T-helper 2 cell treated with Interferon-gamma antibody and Interleukin-4, amounts not matched to agents 5 μg/mL and 100 μg/mL, for 36 hours (primary cell): ENCODE measurements at places on chromosomes 12 and 14.

DNA sequence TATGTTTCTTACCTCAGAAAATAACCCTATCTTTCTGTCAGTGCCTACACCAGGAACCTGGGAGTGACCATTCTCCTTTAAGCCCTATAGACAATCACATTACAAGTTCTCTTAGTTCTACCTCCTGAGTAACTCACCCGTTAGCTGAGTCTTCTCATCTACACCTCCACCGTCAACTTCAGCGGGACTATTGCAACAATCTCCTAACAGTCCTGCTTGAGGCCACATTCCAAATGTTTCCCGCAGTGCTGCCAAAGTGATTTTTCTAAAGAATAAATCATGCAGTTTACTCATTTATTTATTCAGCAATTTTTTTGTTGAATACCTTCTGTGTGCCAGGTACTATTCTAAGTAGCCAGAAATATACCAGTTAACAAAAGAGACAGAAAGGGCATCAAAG, 285.0 kb upstream of the GRIP1 start:
- no peaks in the 10 kb centered on the region for H3K36me3 ChIP-seq
- peaks cover 13% of the 10 kb centered on the region for H3K27me3 ChIP-seq
- DNase-seq, result no peak
- H3K4me1 ChIP-seq, result peaks cover 7% of the 10 kb centered on the region
- H3K27ac ChIP-seq, result no peak overlapping the region

- H3K4me3 ChIP-seq, result no peak overlapping the region
- no peak for DNase-seq
- H3K27ac ChIP-seq, result no peak overlapping the region
- no peaks in the 10 kb centered on the region for H3K36me3 ChIP-seq
- H3K4me1 ChIP-seq, result no peaks in the 10 kb centered on the region
These were observed 476.4 kb downstream of the SOX5 start for GRCh38 chr12:23473071-23473470.

GRCh38 chr14:71231521-71232393, 324.5 kb downstream of the PCNX1 start:
- no peaks in the 10 kb centered on the region for H3K36me3 ChIP-seq
- H3K4me3 ChIP-seq, result no peak overlapping the region
- H3K4me1 ChIP-seq, result peaks cover 5% of the 10 kb centered on the region
- no peak overlapping the region for H3K27ac ChIP-seq
- peaks cover 6% of the 10 kb centered on the region for H3K27me3 ChIP-seq

DNA sequence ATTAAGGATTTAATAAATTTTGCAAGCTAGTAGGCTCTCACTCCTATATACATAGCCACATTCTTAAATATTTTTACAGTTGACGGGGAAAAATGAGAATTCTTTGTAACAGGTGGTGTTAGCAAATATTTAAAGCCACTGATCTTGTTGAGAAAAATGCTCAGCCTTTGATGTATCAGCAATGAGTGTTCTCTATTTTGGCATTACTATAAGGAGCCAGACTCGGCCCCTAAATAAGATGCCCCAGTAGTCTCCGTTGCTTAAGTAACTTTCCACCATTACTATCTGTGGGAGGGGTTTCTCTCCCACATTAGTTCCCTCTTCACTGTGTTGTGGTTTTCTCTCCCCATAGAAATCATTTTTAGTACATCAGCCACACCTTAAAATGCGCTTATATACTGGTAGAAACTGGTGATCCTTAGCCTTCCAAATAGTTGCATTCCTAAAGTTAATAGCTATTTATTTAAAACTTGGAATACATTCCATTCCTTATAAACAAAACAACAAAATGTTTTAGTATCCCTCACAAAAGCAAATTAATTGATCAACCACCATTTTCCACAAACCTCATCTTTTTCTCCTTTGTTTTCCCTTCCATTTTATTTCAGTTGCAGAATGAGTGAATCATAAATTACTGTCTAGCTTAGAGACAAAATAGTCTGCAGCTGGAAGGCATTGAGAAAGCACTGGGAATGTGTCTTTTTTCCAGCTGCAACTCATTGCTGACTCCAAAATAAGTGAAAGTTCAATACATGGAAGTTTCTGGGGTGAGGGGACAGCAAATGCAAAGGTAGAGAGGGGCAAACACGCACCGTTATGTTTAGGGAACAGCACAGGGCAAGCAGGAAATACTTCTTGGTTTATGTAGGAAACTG, 84.7 kb upstream of the FERMT2 start:
- peaks cover 19% of the 10 kb centered on the region for H3K4me1 ChIP-seq
- H3K36me3 ChIP-seq, result peaks cover 62% of the 10 kb centered on the region
- no peak overlapping the region for H3K27ac ChIP-seq
- H3K4me3 ChIP-seq, result no peak overlapping the region
- no peaks in the 10 kb centered on the region for H3K27me3 ChIP-seq

DNA sequence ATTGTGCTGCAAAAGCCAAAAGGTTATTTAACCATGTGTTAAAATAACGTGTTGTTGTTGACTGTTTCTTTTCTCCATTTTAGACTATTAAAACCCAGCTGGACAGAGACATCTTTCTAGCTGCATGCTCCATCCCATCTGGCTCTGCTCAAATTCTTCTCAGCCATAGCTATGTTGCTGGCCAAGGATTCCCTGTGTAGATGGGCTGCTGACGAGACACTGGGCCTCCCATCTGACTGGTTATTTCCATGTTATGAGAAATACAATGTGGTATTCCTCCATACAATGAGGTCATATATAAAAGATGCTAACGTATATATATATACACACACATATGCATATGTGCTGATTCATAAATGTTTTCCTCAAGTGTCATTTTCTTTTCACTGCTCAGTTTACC, 30.1 kb downstream of the MED13L start:
- DNase-seq, result no peak
- peaks cover 38% of the 10 kb centered on the region for H3K4me1 ChIP-seq
- no peak overlapping the region for H3K4me3 ChIP-seq
- peaks cover 17% of the 10 kb centered on the region for H3K36me3 ChIP-seq
- H3K27me3 ChIP-seq, result no peaks in the 10 kb centered on the region

GRCh38 chr14:25050269-25051150, 563 bp upstream of the STXBP6 start:
- DNase-seq, result no peak
- H3K27me3 ChIP-seq, result peaks cover 51% of the 10 kb centered on the region
- peaks cover 2% of the 10 kb centered on the region for H3K4me1 ChIP-seq
- no peak overlapping the region for H3K27ac ChIP-seq
- peak overlapping the region; percentile 55 for H3K4me3 ChIP-seq

GRCh38 chr12:11812586-11813437, 163.3 kb downstream of the ETV6 start:
- no peak for DNase-seq
- H3K36me3 ChIP-seq, result peaks cover 2% of the 10 kb centered on the region
- peak overlapping the region; percentile 73 for H3K27ac ChIP-seq

DNA sequence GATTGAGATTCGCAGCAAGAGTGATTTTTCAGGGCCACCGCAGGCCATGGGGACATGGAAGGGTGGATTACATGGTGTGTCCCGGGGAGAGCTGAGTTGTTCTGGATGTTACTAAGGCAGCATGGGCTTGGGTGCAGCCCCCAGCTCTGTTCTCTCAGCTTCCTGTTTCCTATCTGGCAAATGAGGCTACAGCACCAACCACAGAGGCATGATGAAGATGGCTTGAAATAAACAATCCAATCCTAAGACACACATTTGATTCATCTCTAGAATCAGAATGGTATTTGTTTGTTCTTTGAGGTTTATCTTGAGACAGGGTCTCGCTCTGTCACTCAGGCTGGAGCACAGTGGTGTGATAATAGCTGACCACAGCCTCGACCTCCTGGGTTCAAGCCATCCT, 21.6 kb downstream of the GLTP start:
- no peak overlapping the region for H3K27ac ChIP-seq
- DNase-seq, result no peak
- no peaks in the 10 kb centered on the region for H3K27me3 ChIP-seq
- H3K4me3 ChIP-seq, result no peak overlapping the region

DNA sequence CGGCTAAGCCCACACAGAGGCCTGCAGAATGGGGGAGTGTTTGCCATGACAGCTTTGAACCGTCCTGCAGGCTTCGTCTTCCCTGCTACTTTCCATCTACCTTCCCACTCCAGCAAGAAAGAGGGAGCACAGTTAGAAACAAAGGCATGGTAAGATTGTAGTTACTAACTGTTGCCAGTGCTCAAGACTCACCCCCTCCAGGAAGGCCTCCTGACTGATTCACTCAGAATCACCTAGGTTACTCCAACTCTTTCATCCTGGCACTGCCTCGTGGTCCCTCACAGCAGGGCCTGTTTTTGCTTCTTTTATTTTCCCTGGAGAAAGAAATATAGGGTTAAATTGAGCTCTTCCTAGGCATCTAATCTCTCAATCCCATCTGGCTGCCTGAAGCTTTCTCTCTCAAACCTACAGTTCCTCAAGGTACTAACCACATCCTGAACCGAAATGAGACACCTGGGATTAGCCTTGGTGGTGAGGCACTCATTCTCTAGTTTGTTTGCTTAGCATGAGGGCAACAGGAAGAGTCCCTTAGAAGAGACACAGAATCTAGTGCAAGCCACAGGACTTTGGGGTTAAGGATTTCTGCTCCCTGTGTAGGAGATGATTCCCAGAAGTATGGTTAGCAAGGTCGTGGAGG, 7.8 kb downstream of the GALNT6 start:
- H3K4me1 ChIP-seq, result peaks cover 34% of the 10 kb centered on the region
- H3K27ac ChIP-seq, result peak overlapping the region; percentile 0
- H3K36me3 ChIP-seq, result peaks cover 22% of the 10 kb centered on the region
- no peak for DNase-seq
- no peak overlapping the region for H3K4me3 ChIP-seq
- H3K27me3 ChIP-seq, result no peaks in the 10 kb centered on the region

DNA sequence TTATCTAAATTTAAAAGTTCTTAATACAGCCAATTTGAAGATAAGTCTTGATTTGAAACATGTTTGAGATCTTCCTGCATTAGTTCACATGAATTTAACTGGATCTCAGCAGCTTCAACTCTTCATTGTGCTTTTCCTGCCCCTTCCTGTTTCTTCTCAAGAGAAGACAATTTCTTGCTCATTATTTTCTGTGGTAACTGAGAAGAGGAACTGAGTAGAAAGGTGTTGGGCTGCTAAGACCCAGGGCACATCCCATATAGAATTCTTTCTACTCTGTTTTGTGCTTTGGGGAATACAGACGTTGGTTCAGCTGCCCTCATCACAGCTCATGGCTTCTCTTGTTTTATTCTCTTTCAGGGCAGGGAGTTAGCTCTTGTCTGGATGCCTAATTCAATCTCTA, 110.2 kb downstream of the SNAPC1 start:
- H3K4me3 ChIP-seq, result no peak overlapping the region
- peaks cover 4% of the 10 kb centered on the region for H3K4me1 ChIP-seq
- no peak overlapping the region for H3K27ac ChIP-seq
- H3K36me3 ChIP-seq, result peaks cover 6% of the 10 kb centered on the region
- DNase-seq, result no peak

GRCh38 chr12:106918746-106919145, 37.0 kb upstream of the TMEM263 start:
- H3K27ac ChIP-seq, result no peak overlapping the region
- no peak overlapping the region for H3K4me3 ChIP-seq
- peaks cover 23% of the 10 kb centered on the region for H3K27me3 ChIP-seq
- H3K4me1 ChIP-seq, result peaks cover 18% of the 10 kb centered on the region
- no peak for DNase-seq
- no peaks in the 10 kb centered on the region for H3K36me3 ChIP-seq

DNA sequence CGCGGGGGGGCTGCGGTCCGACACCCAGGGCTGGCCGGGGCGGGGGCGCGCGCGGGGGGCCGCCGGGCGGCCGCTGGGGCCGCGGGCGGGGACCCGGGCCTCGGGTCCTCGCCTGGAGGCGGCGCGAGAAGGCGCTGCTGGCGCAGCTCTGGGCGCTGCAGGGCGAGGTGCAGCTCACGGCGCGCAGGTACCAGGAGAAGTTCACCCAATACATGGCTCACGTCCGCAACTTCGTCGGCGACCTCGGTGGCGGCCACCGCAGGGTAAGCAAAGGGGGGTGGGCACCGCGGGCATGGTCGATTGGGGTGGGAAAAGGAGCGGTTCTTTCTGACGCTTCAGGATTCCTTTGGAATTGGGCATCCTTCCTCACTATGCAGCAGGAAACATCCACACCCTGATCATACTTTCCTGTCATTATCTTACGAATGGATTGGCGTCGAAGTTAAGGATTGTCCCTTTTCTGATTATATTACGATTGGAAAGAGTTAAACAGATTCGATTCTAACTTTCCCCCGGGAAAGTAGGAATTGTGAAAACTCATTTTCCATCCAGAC, 798 bp downstream of the PDZRN4 start:
- H3K4me1 ChIP-seq, result no peaks in the 10 kb centered on the region
- H3K27me3 ChIP-seq, result peaks cover 42% of the 10 kb centered on the region
- H3K27ac ChIP-seq, result no peak overlapping the region

DNA sequence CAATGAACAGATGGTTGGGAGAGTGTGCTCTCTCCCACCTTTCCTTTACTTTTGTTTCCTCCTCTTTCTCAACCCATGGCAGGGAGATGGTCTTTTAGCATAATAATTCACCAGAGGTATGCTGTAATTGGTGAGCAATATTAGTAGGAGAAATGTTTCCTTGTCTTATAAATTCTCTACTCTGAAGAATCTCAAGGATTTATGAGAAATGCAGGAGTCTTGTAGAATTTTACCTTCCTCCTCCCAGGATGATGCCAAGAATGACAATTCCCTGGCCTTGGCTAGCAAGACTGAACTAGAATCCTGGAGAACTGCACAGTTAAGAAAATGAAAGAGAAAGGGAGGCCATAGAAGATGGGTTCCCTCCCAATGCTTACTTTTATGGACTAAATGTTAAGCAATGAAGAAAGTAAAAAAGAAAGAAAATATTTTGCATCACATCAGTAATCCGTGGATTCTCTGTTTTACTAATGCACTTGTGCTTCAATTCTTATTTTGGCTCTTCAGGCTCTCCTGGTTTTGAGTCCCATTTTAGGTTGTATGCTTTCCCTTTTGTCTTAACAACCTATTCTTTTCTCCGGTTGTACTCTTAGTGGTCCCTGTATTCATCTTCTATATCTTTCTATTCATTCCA, 192.9 kb upstream of the GARIN6 start:
- H3K27ac ChIP-seq, result no peak overlapping the region
- no peak overlapping the region for H3K4me3 ChIP-seq
- no peaks in the 10 kb centered on the region for H3K36me3 ChIP-seq
- no peaks in the 10 kb centered on the region for H3K4me1 ChIP-seq
- DNase-seq, result no peak
- no peaks in the 10 kb centered on the region for H3K27me3 ChIP-seq

DNA sequence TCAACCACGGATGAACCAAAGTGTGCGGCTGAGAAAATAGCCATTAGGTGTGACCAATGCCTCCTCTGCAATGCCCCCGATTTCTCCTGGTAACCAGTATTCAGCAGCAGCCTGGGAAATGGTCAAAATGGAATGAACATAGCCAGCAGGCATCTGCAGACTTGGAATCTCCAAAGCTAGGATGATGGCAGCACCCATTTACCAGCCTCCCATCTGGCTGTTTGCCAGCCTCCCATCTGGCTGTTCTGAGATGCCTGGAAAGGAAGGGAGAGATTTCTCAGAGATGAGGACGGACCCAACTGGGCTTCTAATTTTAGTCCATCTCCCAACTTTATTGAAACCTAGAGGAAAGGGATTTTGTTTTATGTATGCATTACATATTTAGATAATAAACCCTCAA, 16.2 kb downstream of the CLMN start:
- no peak overlapping the region for H3K27ac ChIP-seq
- no peak overlapping the region for H3K4me3 ChIP-seq
- H3K4me1 ChIP-seq, result no peaks in the 10 kb centered on the region
- H3K36me3 ChIP-seq, result no peaks in the 10 kb centered on the region
- peaks cover 30% of the 10 kb centered on the region for H3K27me3 ChIP-seq
